Activated CD4-positive, alpha-beta memory T cell treated with anti-CD3 and anti-CD28 coated beads for 36 hours (primary cell): ENCODE measurements at places on chromosomes 3 and 15. TPM values are rescaled to one million over a fixed set of nuclear protein-coding genes. Genes with fewer than 3 reads are reported as not detected.

GRCh38 chr15:50116477-50116876 is 2.6 kb downstream of the ATP8B4 start:
- peaks cover 17% of the 10 kb centered on the region for H3K27me3 ChIP-seq
- DNase-seq, result peak; percentile 40
- H3K4me3 ChIP-seq, result no peak overlapping the region
- peaks cover 1% of the 10 kb centered on the region for H3K36me3 ChIP-seq
- peaks cover 11% of the 10 kb centered on the region for H3K4me1 ChIP-seq
- H3K27ac ChIP-seq, result no peak overlapping the region

- no peak overlapping the region for H3K4me3 ChIP-seq
- no peaks in the 10 kb centered on the region for H3K36me3 ChIP-seq
- peaks cover 46% of the 10 kb centered on the region for H3K27me3 ChIP-seq
Measured at GRCh38 chr15:70853318-70853972, 512 bp downstream of the LARP6 start.

GRCh38 chr3:150681057-150681456 is 22.7 kb downstream of the ERICH6 start:
- no peak for DNase-seq
- no peak overlapping the region for H3K4me3 ChIP-seq
- peaks cover 22% of the 10 kb centered on the region for H3K4me1 ChIP-seq
- H3K27ac ChIP-seq, result no peak overlapping the region

GRCh38 chr15:42730536-42730935 is 6.4 kb downstream of the CDAN1 start:
- H3K4me1 ChIP-seq, result peaks cover 7% of the 10 kb centered on the region
- no peak for DNase-seq
- H3K36me3 ChIP-seq, result peaks cover 33% of the 10 kb centered on the region
- no peak overlapping the region for H3K27ac ChIP-seq

GRCh38 chr3:183868796-183869195 is 15.9 kb downstream of the PARL start:
- DNase-seq, result no peak
- H3K27ac ChIP-seq, result no peak overlapping the region
- peaks cover 20% of the 10 kb centered on the region for H3K36me3 ChIP-seq
- H3K4me3 ChIP-seq, result no peak overlapping the region
- no peaks in the 10 kb centered on the region for H3K27me3 ChIP-seq

GRCh38 chr15:76198456-76199105 is 112.7 kb downstream of the ETFA start:
- H3K4me3 ChIP-seq, result no peak overlapping the region
- H3K4me1 ChIP-seq, result no peaks in the 10 kb centered on the region
- H3K27ac ChIP-seq, result no peak overlapping the region
- no peaks in the 10 kb centered on the region for H3K36me3 ChIP-seq
- no peak for DNase-seq
- no peaks in the 10 kb centered on the region for H3K27me3 ChIP-seq

- no peak overlapping the region for H3K4me3 ChIP-seq
- H3K36me3 ChIP-seq, result no peaks in the 10 kb centered on the region
- peak overlapping the region; percentile 68 for H3K27ac ChIP-seq
- H3K27me3 ChIP-seq, result no peaks in the 10 kb centered on the region
- no peak for DNase-seq
Measured at GRCh38 chr3:136919799-136920580, 37.8 kb upstream of the IL20RB start.

DNA sequence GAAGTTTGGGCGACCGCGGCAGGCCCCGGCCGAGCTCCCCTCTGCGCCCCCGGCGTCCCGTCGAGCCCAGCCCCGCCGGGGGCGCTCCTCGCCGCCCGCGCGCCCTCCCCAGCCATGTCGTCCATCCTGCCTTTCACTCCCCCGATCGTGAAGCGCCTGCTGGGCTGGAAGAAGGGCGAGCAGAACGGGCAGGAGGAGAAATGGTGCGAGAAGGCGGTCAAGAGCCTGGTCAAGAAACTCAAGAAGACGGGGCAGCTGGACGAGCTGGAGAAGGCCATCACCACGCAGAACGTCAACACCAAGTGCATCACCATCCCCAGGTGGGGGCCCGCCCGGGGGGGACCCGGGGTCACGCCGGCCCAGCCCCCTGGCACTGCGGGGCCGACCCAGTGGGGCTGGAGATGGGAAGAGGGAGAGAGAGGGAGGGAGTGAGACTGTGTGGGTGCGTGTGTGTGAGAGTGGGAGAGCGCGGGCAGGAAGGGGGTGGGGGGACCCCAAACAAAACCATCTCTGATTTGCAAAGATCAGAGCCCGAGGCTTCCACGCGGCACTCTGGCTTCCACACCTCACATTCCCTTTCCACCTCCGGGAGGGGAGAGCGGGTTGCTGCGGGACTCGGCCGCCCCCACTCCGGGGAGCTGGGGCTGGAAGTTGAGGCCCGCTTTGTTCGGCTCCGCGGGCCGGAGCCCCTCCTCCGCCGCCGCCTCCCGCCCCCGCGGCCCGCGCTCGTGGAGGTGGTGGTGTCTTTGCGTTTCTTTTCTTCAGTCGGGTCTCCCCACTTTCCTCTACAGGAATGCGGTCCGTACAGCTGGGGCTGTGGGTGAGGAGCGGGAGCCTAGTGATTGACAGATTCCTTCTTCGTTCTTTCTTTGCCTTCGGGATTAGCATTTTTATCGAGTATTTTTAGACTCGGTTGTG is 898 bp downstream of the SMAD3 start:
- H3K4me1 ChIP-seq, result peaks cover 47% of the 10 kb centered on the region
- peak; percentile 57 for DNase-seq
- H3K27ac ChIP-seq, result peak overlapping the region; percentile 93
- H3K36me3 ChIP-seq, result peaks cover 15% of the 10 kb centered on the region

DNA sequence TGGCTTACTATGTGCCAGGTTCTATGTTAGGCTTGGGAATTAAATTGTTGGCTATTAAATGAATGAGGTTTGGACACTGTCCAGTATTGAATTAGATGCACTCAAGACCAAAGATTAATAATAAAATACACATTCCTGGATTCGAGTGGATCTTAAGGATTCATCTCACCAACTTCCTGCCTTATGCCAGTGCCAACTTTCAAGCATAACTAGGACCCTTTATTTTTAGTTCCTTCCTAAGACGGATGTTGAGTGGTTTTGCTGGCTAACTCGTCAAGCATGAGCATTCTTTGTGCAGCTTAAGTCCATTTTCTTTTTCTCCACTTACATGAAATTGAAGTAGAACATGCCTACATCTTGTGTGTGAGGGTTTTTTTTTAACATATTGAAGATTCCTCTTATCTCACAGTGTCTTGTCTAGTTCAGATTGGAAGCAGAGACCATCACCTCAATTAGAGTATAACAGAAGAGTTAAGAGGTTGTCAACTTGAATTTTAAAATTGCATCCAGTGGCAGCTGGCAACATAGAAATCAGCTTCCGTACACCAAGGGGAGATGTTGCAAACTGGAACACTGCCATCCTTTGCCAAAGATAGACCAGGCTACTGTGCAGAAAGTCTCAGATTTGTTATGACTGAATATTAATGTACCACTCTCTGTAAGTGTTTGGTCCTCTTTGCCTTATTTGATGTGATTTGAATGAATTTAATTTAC is 106.3 kb upstream of the BFSP2 start:
- H3K27me3 ChIP-seq, result peaks cover 7% of the 10 kb centered on the region
- H3K36me3 ChIP-seq, result no peaks in the 10 kb centered on the region
- H3K27ac ChIP-seq, result no peak overlapping the region

PLSCR4 gene
- not detected for total RNA-seq

MESP2 gene
- total RNA-seq, result not detected

NCKIPSD gene
- total RNA-seq, result 38.5 TPM

MKRN3 gene
- 3.8 TPM for total RNA-seq

SERP1 gene
- 100 TPM for total RNA-seq

FAM131A gene
- total RNA-seq, result 7.0 TPM

CTXN2 gene
- total RNA-seq, result not detected
